ENCODE measurements at places on chromosomes 2 and 18.

DNA sequence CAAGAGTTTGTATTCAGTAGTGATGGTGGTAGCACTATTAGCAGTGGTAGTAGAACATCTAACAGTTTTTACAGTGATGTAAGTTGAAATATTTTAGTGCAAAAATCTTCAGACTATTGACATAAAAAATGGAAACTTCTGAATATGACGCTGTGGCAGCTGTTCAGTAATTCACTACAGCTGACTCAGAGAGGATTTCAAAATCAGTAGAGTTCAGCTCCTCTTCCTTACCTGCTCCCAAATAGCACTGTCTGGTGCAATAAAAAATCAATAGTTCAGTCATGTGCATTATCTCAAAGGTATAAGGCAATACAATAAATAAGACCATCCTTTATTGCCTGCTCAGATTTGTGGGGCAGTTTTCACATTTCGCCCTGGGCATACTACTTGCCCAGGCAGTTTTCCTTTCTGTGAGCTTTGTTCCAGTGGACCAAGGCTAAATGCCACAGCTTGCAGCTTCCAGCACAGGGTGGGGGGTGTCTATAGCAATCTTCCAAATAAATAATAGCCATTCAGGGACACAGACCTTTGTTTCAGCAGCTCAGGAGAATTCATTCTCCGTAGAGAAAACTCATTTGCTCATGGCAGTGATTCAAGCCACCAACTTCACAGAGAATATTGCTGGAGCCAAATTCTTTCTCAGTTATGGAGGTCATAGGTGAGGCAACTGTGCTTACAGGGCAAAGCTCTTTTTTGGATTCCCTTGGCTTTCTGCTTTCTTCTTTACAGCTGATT lies 33.9 kb upstream of the GORASP2 start:
- DNase-seq: no peak

DNA sequence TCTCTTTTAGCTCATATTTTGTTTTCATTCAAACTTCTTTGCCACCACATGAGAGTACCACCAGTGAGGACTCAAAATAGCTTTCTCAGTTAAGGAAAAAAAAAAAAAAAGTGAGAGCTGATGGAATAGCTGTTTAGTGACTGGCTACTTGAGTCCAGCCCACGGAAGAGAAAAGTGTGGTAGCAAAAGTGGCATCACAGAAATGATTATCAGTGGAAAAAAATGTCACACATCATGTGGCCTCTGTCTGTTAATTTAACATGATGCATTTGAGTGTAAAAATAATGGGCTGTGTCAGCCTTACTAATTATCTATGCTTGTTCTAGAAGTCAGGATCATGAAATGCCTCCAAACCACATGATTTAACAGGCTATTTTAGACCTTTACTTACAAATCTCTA lies 132.5 kb downstream of the UBE2E3 start:
- no peak for DNase-seq

DNA sequence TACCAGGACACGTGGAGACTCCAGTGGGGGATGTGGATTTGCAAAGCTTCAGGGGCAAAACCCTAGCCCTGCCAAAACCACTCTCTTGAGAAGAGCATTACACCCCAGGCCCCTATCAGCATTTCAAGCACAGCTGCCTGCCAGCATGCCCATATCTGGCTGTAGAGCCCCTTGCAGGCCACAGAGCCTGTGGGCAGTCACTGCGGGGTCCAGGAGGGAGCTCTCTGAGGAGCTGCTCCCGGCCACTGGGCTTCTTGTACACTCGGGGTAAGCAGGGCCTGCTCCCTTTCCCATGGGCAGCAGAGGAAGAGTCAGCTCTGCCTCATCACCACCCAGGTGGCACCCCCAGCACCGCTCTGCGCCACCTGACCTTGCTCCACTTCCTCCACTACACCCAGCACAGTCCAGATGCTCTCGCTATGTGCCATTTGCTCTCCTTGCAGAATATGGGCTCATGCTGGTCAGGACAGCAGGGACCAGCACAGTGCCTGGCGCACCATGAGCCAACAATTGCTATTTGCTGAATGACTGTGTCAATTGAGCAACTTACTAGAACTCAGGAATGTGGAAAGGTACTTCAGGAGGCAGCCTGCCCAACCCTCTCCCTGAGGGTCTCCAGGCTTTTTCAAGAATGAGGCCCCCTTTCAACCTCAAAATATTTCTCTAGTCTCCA lies 7.4 kb downstream of the CHST10 start:
- DNase-seq: no peak

GRCh38 chr2:181632733-181633401 lies 24.0 kb downstream of the CERKL start:
- DNase-seq: no peak

DNA sequence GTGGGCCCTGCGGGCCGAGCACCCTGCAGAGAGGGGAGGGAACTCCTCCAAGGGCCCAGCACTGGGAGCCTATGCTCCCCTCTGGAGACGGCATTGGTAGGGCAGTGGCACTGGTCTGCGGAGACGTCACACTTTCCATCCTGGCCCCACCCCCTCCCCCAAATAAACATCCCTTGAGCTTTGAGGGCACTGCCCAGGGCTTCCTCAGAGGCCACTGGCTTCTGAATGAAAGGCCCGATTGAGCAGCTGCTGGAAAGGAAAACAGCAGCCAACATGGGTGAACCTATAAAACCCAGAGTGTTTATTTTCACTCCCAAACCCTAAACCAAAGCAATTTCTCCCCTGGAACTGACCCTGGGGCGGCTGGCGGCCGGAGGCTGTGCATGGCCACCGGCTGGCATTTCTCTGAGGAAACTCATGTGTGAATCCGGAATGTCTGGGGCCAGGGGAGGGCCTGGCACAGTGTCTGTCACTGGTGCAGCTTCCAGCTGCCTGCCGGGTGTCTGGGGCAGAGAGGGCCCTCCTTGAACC lies 138.9 kb downstream of the DYSF start:
- no peak for DNase-seq

GRCh38 chr2:80548469-80548868 lies 243.9 kb upstream of the LRRTM1 start:
- no peak for DNase-seq

DNA sequence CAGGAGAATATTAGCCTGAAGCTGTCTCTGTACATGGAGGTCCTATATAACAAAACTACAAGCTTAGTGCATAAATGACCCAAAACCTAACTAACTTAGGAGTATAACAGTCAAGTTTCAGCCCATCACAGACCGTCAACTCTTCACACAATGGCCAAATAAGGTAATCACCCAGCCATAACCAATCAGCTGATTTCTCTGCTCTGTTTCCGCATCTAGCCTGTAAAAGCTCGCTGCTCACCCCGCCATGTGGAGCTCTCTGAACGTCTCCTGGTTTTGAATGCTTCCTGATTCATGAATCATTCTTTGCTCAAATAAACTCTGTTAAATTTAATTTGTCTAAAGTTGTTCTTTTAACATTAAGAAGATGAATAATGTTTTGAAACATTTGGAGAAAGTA lies 593.6 kb downstream of the TMX3 start:
- DNase-seq: no peak

DNA sequence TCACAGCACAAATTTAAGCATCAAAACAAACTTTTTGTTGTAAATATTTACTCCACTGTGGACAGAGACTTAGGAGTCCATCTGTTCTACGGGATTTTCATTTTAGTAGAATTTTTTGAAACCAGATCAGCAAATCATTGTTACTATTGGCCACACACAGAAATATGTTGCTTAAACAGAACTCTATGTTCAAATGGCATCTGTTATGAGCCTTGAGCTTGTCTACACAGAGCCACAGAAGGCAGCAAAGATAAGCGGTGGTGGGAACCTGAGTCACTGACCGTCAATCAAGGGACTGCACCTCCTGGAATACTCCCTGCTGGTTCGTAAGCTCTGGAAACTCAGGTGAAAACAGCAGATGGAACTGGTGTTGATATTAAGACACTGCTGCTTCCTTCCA lies 156.8 kb downstream of the TMEM200C start:
- DNase-seq: no peak

GRCh38 chr2:143300536-143300935 lies 171.3 kb downstream of the ARHGAP15 start:
- DNase-seq: no peak

GRCh38 chr2:1104364-1104763 lies 153.7 kb downstream of the SNTG2 start:
- no peak for DNase-seq

DNA sequence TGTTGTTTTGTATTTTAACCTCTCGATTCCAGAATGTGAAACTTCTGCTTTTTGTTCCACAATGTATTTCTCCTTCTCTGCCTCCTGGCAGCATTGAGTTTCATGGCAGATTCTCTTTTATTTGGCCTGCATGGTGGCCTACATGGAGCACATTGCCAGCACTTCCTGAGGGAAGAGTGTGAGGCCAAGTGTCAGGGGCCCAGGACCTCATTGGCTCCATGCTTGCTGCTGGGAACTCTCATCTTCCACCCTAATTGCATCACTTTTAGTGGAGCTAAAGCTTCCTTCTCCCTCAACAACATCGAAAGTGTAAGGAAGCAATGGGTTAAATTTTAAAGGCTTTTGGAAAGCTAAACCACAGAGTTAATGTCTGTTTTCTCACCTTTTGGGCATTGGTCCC lies 9.5 kb downstream of the TRIB2 start:
- no peak for DNase-seq

DNA sequence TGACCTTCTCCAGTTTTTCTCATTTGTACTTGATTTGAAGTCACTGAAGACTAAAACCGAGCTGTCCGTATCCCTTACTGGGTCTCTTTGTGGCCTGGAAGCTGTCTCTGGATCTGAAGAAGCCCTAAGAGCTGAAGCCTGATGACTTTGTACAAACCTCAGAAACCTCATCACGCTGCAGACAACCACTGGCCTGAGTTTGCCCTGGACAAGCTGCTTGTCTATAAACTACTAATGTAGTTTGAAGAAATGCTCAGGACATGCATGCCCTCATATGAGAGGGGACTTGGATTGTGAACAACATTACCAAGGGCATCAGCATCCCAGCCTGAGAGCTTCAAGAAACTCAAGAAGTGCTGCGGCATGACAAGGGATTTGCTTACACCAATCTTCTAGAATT lies 79.3 kb upstream of the CBLN2 start:
- no peak for DNase-seq
